Stimulated activated CD8-positive, alpha-beta memory T cell treated with anti-CD3 and anti-CD28 coated beads, Interleukin-7, amount 100 ng/mL, for 1 hour (primary cell): ENCODE measurements at places on chromosomes 3 and 15.

DNA sequence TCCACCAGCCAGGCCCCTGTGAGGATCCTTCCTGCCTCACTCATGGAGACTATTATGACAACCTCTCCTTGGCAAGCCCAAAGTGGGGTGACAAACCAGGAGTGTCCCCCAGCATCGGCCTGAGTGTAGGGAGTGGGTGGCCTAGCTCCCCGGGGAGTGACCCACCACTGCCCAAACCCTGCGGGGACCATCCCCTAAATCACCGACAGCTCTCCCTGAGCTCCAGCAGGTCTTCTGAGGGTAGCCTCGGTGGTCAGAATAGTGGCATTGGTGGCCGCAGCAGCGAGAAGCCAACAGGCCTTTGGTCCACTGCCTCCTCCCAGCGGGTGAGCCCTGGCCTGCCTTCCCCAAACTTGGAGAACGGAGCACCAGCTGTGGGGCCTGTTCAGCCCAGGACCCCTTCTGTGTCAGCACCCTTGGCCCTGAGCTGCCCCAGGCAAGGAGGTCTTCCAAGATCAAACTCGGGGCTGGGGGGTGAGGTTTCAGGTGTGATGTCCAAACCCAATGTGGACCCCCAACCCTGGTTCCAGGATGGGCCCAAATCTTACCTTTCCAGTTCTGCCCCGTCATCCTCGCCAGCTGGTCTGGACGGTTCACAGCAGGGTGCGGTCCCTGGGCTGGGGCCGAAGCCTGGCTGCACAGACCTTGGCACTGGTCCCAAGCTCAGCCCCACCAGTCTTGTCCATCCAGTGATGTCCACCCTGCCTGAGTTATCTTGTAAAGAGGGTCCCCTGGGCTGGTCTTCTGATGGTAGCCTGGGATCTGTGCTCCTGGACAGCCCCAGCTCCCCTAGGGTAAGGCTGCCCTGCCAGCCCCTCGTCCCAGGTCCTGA lies 1.0 kb downstream of the LIMD1 start:
- no peak for DNase-seq

DNA sequence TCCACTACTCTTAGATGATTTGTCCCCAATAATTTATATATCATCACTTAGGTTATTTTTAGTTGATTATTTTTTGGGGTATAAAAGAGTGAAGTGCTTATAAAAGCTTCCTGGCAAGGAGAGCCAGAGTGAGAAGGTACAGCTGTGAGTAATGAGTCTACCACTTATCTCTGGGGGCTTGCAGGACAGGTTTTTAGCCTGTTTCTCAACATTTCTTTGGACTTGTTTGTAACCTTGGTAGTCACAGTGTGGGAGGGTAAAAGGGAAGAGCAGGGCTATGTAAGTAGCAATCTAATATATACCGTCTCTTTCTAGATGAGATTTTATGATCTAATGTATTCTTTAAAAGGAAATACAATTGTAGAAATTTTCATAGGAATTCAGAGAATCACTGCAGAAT lies 321.3 kb upstream of the GOLIM4 start:
- no peak for DNase-seq

DNA sequence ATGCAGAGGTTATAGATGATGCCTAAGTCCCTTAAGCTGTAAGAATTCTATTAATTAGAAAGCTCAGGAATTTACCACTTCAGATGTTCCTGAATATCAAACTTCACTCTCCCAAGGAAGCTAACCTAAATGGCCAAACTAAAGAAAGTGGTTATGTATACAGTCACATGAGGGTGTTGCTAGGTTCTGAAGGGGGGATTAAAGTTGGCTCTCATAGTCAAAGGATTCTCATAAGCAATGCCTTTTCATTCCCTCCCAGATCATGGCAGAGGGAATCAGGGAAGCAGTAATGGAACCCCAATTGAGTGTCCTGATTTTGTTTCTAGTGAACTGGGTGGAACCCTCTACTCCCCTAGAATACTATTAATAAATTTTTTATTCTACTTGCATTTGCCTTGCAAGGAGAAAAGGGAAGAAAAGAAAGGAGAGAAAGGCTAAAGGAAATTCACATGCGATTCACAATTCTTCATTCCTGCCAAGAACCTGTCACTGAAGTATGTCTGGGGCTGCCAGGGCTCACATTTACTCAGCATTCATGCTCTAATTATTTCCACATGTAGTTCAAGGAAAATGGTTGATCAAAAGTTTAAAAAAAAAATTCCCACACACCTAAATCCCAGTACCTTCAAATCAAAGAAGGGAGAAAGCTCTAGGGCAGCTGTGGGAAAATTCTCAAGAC lies 25.1 kb downstream of the FSTL1 start:
- no peak for DNase-seq

- DNase-seq = no peak
These were observed 143.4 kb upstream of the RASGRP1 start for GRCh38 chr15:38707802-38708671.

DNA sequence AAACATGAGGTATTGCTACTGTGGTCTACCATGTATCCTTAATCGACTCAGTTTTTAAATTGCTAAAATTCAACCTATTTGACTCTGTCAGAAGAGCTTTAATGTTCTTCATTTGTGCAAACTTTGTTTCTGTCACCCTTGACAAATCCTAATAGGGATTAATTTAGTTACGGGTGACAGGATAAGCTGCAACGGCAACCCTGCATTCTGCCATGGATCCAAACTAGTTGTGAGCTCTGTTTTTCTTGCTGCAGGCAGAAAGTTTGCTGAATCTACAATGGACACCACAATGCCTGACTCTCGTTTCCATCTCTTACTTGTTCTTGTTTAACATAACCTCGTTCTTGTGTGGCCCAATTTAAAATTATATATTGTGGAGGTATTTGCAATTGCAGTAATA lies 352.3 kb downstream of the ROBO2 start:
- DNase-seq = no peak

DNA sequence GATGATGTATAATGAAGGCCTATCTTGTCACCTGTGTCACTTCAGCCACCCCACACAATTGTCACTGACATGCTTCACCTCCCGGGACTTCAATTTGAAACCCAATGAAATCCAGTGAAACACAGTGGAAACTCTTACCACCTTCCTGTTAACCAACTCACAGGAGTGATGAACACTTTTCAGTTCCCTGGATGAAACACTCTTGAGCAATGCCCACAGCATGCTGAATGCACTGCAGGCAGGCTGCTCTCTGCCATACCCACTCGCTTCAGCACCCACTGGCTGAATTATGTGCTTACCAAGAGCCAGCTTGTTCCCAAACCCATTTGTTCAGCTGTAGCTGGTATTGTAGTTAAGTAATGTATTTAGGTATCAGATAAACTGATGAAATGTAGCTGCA lies 47.0 kb downstream of the MAP2K1 start:
- no peak for DNase-seq

DNA sequence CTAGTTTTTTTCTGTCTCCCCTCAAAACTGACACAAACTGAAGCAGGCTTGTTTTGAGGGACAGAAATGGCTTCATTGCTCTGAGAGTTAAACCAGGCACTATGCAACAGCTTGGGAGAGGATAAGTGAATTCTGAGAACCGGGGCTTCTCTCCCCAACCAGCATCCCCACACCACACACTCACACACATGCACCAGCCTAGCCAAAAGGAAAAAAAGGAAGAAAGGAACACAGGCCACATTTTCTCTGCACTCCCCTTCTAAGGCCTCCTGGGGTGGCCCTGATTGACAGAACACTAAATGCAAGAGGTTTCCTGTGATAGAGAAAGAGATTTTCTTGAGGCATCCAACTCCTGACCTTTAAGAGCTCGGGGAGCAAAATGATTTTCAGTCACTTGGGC lies 177.5 kb downstream of the TLE3 start:
- no peak for DNase-seq

DNA sequence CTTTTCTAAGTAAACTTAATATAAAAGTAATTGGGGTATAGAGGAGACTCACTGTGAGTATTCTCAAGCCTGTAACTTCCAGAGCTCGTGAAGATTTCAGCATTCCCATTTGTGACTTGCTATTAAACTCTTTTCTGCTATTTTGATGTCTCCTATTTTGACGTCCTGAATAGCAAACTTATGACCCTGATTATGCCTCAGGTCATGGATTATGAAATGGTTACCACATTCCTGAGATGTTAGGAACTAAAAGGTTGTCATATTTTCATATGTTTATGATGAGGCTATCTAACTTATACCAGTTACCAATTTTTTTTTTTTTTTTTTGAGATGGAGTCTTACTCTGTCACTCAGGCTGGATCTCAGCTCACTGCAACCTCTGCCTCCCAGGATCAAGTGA lies 105.5 kb downstream of the ATG7 start:
- DNase-seq = no peak

DNA sequence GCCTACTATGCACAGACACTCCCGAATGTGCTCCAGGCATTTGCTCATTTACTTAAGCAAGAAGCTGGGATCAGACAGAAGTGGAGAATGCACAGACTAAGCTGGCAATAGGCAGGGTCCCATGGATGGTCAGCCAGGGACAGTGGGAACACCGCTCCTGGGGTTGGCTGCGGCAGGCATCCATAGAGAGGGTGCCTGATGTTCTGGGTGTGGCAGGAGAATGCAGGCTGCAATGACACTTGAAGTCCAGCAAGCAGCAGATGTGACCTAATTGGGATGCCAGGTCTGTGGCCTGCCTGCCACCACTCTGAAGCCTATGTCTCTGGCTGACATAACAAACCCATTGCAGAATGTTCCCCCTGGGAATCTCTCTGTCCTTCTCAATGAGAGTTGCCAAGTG lies 40.2 kb upstream of the SLC6A11 start:
- DNase-seq = no peak

- DNase-seq = no peak
These were observed 22.9 kb downstream of the SMAD6 start for GRCh38 chr15:66724732-66725463.

GRCh38 chr3:188108703-188109412 lies 45.1 kb upstream of the LPP start:
- DNase-seq = no peak

- no peak for DNase-seq
These were observed 13.1 kb downstream of the SLC7A14 start for GRCh38 chr3:170572665-170573253.

GRCh38 chr3:156760333-156760732 lies 65.8 kb upstream of the LEKR1 start:
- DNase-seq = no peak

- DNase-seq = peak; percentile 5
These were observed 58.9 kb downstream of the SLMAP start for GRCh38 chr3:57815036-57815435.

- no peak for DNase-seq
These were observed 598.3 kb upstream of the ZNF385D start for GRCh38 chr3:22349215-22349851.

GRCh38 chr3:191320316-191320715 lies 8.9 kb upstream of the CCDC50 start:
- no peak for DNase-seq

DNA sequence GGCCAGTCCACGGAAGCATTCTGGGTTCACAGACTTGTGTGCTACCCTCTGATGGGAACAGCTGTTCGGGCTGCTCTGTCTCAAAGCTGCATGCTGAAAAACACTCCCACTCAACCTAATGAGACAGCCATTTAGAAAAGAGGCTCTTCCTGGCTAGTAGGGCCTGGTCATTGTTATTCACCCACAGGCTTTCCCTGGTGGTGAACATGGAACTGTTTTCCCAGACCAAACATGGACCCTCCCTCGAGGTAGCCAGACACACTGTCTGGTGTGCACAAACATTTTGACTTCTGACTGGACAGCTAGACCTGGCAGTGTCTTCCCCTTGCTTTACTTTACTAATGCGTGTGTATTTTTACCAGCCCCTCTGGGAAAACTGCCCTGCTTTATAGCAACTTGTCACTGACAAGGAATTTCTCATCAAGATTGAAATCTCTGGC lies 39.0 kb downstream of the MECOM start:
- DNase-seq = no peak

GRCh38 chr3:132014105-132014504 lies 20.7 kb downstream of the CPNE4 start:
- no peak for DNase-seq

DNA sequence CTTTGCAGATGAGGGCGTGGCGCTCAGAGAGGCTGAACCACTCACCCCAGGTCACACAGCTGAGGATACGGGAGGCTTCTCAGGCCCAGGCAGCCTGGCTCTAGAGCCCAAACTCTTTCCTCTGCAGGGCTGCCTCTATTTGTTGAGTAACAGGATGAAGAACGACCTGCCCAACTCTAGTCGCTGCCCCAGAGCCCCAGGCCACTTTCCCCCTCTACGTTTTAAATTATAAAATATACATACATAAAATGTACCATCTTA lies 19.2 kb upstream of the ZXDC start:
- no peak for DNase-seq

- no peak for DNase-seq
These were observed 52.7 kb downstream of the MYLK start for GRCh38 chr3:123831420-123831819.

GRCh38 chr3:99647081-99647480 lies 8.7 kb downstream of the COL8A1 start:
- DNase-seq = no peak

DNA sequence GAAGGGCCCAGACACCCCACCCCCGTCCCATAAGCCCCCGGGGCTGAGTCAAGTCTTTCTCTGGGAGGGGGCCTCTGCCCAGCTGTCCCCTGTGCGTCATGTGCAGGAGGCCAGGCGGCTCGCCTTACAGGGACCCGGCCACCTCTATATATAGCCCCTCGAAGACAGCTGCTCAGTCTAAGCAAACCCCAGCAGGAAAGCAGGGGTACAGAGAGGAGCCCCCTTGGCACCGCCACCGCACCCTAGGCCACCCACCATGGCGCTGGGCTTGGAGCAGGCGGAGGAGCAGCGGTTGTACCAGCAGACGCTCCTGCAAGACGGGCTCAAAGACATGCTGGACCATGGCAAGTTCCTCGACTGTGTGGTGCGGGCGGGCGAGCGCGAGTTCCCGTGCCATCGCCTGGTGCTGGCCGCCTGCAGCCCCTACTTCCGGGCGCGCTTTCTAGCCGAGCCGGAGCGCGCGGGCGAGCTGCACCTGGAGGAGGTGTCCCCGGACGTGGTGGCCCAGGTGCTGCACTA lies at the start of gene KLHL40:
TSS of gene KLHL40 (plus strand) at position 175 of the 519 bp plus-strand sequence. CDS start at position 257, 82 bp downstream.
- DNase-seq = no peak

DNA sequence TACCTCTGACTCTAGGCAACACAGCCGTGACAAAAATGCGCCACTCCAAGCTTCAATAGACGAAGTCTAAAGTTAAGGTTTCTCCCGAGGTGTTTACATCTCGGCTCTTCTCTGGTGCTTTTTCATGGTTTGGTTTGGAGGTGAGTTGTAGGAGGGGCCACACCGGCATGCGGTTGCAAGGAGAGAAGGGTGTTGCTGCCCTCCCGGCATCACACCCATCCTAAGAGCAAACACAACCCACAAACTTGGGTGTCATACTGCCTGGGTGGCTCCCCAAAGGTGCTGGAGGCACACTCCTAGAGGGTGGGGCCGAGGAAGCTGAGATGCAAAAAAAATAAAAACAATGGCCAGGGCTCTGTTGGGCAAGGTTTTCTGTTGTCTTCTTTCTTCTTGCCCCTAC lies 225.2 kb upstream of the ICE2 start:
- DNase-seq = no peak

DNA sequence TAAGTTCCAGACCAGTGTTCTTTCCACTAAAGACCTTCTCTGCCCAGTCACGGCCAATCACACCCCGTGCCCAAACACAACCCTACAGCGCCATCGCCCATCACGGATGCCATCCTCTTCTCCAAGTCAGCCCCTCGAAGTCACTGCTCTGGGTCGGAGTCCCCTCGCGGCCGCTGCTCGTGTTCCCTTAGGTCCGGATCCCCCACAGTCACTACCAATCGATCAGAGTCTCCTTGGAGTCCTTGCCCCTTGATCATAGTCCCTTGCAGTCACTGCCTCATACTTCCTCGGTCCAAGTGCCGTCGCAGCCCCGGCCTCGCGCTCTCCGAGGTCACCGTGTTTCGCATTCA lies 461 bp downstream of the PCYT1A start:
- DNase-seq = no peak

- peak; percentile 55 for DNase-seq
These were observed 29.2 kb downstream of the AP3B2 start for GRCh38 chr15:82680200-82681102.
